ENCODE measurements at places on chromosomes 12 and 14.

GRCh38 chr14:102516531-102517391 lies 7.2 kb upstream of the ANKRD9 start:
- DNase-seq = peak; percentile 77

DNA sequence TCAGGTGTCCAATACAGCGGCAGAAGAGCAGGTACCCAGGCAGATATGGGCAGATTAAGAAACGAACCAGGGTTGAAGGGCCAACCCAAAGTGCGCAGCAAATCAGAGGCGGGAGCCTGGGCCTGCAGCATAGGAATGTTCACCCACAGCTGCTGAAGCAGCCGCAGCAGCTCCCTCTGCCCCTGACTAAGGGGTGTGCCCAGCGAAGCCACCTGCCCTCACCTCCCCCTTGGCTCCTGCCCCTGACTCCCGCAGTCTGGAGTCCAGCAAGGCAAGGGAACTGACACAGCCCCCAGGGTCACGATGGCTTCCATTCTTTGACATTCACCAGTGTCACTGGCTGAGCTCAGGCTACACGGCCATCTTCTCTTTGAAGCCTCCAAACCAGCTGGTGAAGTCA lies 27.3 kb upstream of the ZFP36L1 start:
- DNase-seq = no peak

DNA sequence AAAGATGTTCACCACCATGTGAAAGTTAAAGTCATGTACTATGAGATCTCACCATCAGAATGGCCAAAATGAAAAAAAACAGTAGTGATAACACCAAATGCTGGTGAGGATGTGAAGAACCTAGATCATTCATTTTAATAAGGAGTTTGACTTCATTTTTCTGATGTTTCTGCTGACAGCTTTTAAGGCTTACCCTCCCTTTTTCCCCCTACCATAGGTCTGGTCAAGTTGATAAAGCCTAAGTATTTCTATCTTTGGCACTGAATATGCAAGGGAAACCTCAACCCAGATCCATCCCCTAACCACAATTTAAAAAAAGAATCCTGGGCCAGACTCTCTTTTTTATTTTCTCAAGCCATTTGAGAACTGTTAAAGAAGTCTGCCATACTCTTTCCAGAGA lies 689.6 kb upstream of the FOXG1 start:
- DNase-seq = no peak

- no peak for DNase-seq
Observed at GRCh38 chr14:72559669-72560255, 334.1 kb downstream of the DPF3 start.

- no peak for DNase-seq
Observed at GRCh38 chr14:98168211-98168985, 1103.6 kb downstream of the BCL11B start.

GRCh38 chr14:92892589-92892988 lies 30.4 kb upstream of the CHGA start:
- no peak for DNase-seq

GRCh38 chr12:77855548-77855947 lies 24.9 kb downstream of the NAV3 start:
- DNase-seq = no peak

DNA sequence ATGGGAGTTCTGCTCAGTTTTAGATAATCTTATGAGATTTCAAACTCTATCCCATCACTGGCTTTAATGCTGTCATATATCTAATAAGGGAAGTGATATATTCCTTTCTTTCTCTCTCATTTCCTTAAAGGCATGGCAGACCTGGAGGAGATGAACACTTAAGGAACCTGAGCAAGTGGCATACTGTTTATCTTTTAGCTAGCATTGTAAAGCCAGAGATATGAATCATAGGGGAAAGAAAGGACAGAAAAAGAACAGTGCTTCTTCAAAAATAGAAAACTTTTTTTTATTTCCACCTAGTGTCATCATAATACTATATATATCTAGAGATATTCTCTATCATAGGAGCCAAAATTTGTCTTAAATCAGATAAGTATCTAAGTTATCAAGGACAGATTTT lies 68.3 kb upstream of the PSMA6 start:
- no peak for DNase-seq

- no peak for DNase-seq
Observed at GRCh38 chr14:69960296-69960695, 81.1 kb downstream of the SMOC1 start.

GRCh38 chr14:102926104-102926503 lies 3.6 kb downstream of the AMN start:
- DNase-seq = no peak

- no peak for DNase-seq
Observed at GRCh38 chr12:29510591-29511185, 13.2 kb upstream of the OVCH1 start.

GRCh38 chr12:12954356-12954755 lies 2.4 kb upstream of the GPRC5D start:
- no peak for DNase-seq

GRCh38 chr12:79956896-79957295 lies 22.0 kb upstream of the PPP1R12A start:
- peak; percentile 10 for DNase-seq

- peak; percentile 31 for DNase-seq
Observed at GRCh38 chr12:110314308-110314707, 33.3 kb downstream of the ATP2A2 start.

- no peak for DNase-seq
Observed at GRCh38 chr12:102513739-102514138, 33.4 kb upstream of the IGF1 start.

- DNase-seq = no peak
Observed at GRCh38 chr14:23252420-23253333, 14.9 kb downstream of the RNF212B start.

DNA sequence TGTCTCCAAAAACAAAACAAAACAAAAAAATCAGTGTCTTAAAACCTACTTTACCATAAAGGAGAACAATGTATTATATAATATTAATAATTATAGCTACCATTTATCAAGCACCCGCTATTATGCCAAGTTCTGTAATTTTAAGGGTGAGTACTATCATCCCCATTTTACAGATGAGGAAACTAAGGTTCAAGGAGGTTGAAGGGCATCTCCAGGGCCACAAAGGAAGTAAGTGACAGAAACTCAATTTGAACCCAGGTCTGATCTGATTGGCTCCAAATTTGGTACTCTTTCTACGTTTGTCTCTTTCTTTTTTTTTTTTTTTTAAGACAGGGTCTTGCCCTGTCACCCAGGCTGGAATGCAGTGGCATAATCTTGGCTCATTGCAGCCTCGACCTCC lies 115.4 kb downstream of the BCAT1 start:
- no peak for DNase-seq

DNA sequence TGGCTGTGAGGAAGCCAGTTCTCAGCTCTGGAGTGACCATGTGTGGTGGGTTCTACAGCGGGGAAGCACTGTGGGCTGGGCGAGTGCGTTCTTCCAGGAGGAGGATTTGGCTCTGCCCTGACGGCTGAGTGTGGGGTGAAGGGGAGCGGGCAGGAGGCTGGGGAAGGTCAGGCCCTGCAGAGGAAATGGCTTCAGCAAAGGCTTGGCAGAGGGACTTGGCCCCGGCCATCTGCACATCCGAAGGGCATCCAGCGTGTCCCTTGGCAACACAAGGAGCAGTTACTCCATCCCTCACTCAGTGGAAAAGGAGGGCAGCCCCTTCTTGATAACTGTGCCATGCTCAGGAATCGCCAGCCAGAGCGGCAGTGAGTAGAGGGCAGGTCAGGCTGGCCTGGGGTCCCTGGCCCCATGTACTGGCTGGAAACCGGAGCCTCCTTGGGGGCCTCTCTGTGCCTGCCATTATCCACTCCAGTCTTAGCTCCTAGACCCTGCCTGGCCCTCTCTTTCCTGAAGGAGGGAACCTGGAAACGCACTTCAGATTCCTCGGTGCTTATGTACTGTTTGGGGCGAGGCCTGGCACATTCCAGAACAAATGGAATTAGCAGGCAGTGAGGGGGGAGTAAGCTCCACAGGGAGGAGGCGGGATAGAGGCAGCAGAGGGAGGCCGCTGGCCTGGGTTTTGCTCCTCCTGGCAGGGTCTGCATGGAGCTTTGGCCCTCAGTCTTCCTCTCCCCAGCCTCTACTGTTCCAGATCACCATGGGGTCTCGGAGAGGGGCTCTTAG lies 133.6 kb upstream of the NCOR2 start:
- DNase-seq = peak; percentile 69
